Thyroid gland (tissue), 4 donors: ENCODE measurements at places on chromosomes 5 and 9.

- DNase-seq = peak; percentile 31
These were observed 410 bp downstream of the GLIPR2 start for GRCh38 chr9:36136894-36137391.

DNA sequence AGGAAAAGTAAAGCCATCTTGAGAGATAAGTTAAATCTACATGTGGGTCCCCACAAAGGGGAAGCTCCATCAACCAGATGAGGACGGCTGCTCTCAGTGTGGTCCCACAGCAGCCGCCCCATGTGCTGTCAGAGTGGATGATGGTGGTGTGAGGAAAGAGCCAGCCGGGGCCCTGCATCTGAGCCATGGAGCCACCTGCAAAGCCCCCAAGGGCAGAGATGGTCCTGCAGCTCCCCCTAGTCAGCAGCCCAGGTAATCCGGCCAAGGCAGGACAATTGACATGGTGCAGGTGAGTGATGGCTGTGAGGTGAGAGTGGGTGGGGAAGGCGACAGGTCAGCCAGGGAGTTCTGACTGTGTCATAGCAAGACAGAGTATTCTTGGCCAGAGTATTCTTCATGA is 458.8 kb downstream of the ICE1 start:
- DNase-seq = peak; percentile 12

GRCh38 chr5:155049569-155050383 is 36.2 kb downstream of the KIF4B start:
- DNase-seq = no peak

GRCh38 chr9:127384016-127384730 is 12.8 kb upstream of the SLC2A8 start:
- DNase-seq = peak; percentile 58

DNA sequence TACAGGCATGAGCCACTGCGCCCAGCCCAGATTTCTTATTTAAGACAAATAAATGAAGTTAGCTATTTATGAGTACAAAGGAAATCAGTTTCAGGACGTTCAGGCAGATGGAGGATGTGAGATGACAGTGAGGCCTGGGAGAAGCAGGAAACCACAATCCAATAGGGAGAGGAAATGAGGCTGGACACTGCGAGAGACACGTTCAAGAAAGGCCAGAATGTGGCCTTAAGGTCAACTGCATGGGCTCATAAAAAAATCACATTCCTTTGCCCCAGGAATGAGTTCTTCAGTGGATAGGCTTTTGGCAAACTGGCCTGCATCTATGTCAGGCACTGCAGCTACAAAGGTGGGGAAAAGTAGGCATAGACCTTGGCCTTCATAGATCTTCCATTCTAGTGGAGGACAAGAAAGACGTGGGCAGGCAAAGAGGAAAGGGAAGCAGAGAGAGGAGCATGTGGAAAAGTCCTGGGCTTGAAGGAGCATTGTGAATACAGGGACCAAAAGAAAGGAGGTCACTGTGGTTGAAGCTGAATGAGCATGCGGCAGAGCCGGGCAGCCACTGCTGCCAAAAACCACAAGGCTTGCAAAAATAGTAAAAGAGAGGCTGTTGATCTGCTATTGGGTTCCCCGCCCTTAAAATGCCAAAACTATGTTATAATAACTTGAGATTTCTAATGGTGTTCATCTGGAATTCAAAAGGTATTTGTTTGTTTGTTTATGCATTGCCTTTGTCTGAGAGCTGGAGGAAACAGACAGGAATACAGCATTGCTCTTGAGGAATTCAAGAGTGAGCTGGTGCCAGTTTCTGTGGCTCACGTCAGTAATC is 133.0 kb downstream of the GNA14 start:
- peak; percentile 57 for DNase-seq

DNA sequence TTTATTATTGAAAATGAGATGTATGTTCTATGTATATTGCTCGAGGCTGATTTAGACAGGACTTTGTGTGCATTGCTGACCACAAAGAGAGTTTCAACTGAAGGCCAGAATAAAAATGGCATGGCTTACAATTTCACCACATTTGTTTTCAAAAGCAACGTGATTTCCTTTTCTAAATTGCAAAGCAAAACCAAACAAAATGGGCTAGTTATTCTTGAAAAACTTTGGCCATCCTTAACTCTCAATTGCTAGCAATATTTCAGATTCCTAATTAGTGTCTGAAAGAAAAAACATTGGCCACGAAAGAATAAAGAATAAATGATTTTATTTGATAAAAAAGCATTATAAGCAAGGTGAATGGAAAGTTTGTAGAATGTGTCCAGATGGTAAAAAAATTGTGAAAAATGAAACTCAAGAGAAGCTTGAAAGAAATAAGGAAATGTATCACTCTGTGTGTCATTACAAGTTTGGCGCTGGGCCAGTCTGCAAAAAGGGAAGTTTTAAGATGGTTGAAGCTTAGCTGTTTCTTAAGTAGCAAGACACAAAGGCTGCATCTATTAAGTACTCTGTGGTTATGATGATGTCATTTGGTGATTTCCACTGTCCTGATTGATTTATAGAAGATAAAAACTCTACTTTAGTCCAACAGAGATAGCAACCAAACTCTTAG is 89.2 kb upstream of the PRLR start:
- peak; percentile 42 for DNase-seq

- peak; percentile 12 for DNase-seq
These were observed 104.1 kb downstream of the GAS1 start for GRCh38 chr9:86843206-86843605.
